A375 (cell line): ENCODE measurements at places on chromosomes 6 and 20. TPM values are rescaled to one million over a fixed set of nuclear protein-coding genes. Genes with fewer than 3 reads are reported as not detected.

The CCM2L gene
- not detected in 2 replicates for total RNA-seq

The SLC13A3 gene
- total RNA-seq, result 1.5 and 2.8 TPM in 2 replicates

The DAAM2 gene
- 7.0 and 8.3 TPM in 2 replicates for total RNA-seq

The FAM209B gene
- total RNA-seq, result 1.1 TPM in 1 of 2 replicates, not detected in the other

The MARCKS gene
- 23.5 and 27.9 TPM in 2 replicates for total RNA-seq

The XKR7 gene
- total RNA-seq, result not detected in 2 replicates

The GPR31 gene
- total RNA-seq, result not detected in 2 replicates

The RAD21L1 gene
- total RNA-seq, result not detected in 2 replicates

The BLOC1S5 gene
- 8.3 and 12.3 TPM in 2 replicates for total RNA-seq

The TNXB gene
- 1.3 and 2.7 TPM in 2 replicates for total RNA-seq

The FAM83C gene
- 0.11 TPM in 1 of 2 replicates, not detected in the other for total RNA-seq

The L3MBTL1 gene
- total RNA-seq, result 4.9 and 7.8 TPM in 2 replicates

The ZNF334 gene
- 2.4 and 4.0 TPM in 2 replicates for total RNA-seq

The CFB gene
- total RNA-seq, result 0.60 and 1.6 TPM in 2 replicates

The PRICKLE4 gene
- not detected in 2 replicates for total RNA-seq

The VSX1 gene
- total RNA-seq, result not detected in 2 replicates

The MYO6 gene
- 3.6 and 5.6 TPM in 2 replicates for total RNA-seq
